ENCODE measurements at places on chromosomes 11 and 22.

DNA sequence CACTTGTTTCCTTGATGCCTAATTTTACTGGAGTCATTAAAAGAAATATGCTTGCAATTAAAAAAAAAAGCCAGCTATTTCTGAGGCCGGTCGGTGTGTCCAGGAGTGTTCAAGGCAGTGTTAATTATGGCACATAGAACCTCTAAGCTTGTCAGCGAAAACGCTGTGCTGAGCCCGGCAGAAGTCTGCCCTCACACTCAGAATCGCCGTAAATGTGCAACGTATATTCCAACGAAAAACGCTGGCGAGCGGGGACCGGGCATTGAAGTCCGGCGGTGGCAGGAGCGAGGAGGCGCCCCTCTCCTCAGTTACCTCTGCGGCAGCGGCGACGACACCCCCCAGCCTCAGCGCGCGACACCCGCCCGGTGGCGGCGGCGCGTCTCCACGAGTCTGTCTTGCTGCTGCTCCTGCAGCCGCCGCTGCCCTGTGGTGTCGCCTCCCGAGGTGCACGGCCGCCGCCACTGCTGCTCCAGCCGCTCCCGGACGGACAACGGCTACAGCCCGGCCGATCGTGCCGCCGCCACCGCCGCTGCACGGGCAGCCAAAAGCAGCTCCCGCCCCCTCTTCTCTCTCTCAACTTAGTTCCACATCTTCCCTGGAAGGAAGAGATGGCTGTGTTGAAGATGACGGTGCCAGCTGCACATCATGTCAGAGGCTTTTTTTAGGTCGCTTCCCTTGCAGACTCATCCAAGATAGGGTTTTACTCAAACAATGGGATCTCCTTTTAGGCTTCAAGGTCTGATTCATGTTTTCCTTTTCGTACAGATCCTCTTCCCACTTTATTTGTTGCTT lies 56.0 kb downstream of the JAM3 start:
- no peak for DNase-seq

- no peak for DNase-seq
Observed at GRCh38 chr11:123006860-123007542, 25.4 kb upstream of the BSX start.

- no peak for DNase-seq
Observed at GRCh38 chr11:64876835-64877341, 1.5 kb downstream of the EHD1 start.

- no peak for DNase-seq
Observed at GRCh38 chr11:36394926-36395325, 98.8 kb downstream of the PRR5L start.

DNA sequence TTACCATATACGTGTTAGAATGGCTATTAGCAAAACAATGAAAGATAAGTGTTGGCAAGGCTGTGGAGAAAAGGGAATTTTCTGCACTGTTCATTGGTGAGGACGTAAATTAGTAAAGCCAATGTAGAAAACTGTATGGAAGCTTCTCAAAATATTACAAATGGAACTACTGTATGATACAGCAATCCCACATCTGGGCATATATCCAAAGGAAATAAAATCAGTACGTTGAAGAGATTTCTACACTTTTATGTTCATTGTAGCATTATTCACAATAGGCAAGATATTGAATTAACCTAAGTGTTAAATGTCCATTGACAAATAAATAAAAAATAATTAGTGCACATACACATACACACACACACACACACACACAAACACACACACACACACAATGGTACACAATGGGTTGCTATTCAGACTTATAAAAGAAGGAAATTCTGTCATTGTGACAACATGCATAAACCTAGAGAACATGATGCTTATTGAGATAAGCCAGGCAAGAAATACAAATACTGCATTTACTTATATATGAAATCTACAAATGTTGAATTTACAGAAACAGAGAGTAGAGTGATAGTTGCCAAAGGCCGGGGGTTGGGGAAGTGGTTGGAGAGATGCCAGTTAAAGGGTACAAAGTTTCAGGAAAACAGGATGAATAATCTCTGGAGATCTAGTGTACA lies 565.8 kb upstream of the LRRC4C start:
- no peak for DNase-seq

DNA sequence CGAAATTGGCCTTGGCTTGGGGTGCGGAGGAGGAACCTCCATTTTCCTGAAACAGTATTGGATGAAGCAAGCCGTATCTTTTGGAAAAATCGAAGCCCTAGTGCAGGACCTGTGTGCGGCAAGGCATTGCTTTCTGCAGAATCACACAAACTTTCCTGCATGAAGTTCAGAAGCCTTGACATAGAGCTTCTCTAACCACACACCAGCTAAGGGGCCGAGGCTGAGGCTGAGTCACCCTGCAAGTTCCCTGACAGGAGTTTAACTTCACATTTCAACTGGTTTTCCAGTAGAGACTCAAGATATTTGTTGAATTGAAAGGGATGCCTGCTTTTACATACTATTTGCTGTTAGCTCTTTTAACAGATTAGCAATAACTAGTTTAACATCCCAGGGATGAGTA lies 67.8 kb downstream of the TCF20 start:
- DNase-seq = no peak

GRCh38 chr11:91199866-91200265 lies 977.0 kb upstream of the CHORDC1 start:
- DNase-seq = peak; percentile 24

- DNase-seq = no peak
Observed at GRCh38 chr11:135019899-135020298, 607.9 kb upstream of the B3GAT1 start.

GRCh38 chr22:36743011-36743410 lies 32.9 kb downstream of the IFT27 start:
- no peak for DNase-seq

GRCh38 chr11:100512475-100512874 lies 174.6 kb upstream of the ARHGAP42 start:
- DNase-seq = no peak

- DNase-seq = no peak
Observed at GRCh38 chr11:1206391-1207271, 16.2 kb upstream of the MUC5B start.

GRCh38 chr11:99884750-99885149 lies 802.3 kb upstream of the ARHGAP42 start:
- no peak for DNase-seq

DNA sequence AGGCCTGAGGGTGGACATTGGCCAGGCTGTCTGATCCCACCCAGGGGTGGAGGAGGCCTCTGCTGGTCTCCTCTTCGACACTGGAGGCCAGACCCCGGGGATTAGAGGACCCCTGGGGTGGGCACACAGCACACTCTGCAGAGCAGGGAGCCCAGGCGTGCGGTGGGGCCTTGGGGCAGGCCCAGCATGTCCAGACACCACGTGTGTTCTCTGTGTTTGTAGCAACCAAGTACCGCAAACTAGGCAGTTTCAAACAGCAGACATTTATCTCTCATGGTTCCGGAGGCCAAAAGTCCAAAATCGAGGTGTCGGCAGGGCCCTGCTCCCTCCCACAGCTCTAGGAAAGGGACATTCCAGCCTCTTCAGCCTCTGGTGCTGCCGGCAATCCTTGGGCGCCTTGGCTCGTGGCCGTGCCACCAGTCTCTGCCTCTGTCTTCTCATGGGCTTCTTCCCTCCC lies 1.5 kb downstream of the PANX2 start:
- no peak for DNase-seq

DNA sequence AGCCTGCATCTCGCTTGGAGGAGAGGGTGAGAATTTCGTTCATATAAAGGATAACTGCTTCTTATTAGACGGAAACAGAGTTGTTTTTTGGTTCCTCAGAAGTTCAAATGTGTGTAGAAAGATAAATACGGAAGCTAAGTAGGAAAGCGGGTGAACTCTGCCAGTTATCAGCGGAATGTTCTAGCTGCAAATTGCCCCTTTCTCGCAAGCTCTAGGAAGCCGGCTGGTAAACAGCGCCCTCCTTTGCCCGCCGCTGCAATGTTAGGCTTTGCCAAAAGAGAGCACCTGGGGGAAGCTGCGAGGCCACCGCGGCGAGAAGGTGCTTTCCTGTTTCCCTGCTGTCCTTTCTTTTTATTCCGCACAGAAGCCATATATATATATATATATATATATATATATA lies 67.0 kb downstream of the IGLL5 start:
- DNase-seq = no peak

- no peak for DNase-seq
Observed at GRCh38 chr11:105622016-105622415, 12.1 kb downstream of the GRIA4 start.

DNA sequence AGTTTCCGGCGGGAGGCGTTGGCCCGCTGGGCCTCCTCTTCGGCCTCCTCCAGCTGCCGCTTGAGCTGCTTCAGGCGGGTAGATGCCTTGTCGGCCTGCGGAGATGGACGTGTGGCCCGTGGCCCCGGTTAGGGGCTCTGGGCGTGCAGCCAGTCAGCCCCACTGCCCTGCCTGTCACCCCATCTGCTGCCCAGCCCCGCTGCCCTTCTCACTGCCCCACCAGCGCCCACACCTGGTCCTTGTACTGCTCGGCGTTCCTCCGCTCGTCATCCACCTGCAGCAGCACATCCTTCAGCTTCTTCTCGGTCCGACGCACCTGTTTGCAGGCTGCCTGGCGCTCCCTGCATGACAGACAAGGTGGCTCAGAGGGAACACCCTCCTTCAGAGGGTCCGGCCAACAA lies 31.2 kb downstream of the APOL1 start:
- no peak for DNase-seq

GRCh38 chr22:29272624-29273023 lies 4.6 kb downstream of the EWSR1 start:
- DNase-seq = no peak

- no peak for DNase-seq
Observed at GRCh38 chr22:32444068-32444467, 20.2 kb downstream of the BPIFC start.

DNA sequence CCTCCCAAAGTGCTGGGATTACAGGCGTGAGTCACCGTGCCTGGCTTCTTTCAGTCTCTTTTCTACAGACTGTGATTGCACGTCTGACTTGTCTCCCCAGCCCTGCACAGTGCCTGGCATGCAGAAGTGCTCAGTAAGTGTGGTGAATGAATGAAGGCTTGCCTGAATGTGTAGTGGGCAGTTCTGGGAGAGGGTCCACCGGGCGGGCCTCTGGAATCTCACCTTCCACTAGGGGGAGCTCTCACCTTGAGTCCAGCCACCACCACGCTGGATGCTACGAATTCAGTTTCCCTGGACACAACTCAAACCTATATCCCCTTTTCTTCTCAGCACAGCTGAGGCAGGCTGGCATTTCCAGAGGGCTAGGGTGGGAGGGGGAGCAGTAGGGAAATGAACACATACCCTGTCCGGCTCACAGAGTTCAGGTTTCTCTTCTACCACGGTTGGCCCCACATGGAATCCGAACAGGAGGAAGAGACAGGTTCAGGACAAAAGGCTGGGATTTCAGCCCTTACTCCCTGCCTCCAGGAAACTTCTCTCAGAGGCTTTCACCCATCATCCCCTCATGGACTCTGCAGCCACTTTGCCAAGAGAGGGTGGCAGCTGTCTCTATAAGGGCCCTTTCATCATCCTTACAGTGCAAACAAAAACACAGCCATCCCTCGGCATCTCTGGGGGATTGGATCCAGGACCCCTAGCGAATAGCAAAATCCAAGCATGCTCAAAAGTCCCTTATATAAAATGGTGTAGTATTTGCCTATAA lies 86.8 kb downstream of the NECTIN1 start:
- no peak for DNase-seq

DNA sequence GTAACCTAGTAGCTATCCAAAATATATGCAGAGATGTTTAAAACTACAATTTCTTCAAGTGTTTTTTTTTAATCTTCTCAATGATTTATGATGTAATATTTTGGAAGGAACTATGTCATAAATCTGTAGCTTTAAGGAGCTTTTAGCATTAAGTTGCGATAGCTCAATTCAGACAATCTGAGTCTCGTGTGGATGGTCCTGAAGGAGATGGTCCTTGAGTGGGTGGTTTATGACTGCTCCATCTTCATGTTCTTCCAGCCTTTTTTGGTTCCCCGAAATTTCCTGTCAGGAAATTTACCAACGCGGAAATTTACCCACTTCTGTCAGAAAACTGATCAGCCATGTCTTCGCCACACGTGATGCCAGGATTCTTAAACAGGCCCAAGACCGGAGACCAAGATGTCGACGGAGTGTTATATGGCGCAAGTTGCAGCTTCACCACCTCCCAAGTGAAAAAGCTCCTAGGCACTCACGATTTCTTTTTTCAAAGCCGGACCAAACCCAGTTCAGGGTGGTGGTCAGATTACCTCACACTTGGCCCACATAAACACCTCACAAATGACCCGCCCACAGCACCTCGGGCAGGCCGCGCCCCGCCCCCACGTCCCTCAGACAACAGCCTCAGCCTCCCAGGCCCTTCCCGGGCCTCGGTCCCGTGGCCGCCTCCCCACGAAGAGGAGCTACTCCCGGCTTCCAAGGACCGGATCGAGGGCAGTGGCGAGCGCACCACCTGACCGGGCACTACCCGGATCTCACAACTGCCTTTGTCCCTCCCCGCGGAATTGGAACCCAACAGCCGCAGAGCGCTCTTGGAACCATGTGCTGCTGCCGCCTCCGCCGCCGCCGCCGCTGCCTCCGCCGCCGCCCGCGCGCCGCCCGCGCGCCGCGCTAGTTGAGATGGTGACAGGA lies at the start of gene MORC2:
TSS of gene MORC2 (minus strand) at position 760 of the 909 bp plus-strand sequence. CDS start 885 bp downstream, outside the sequence.
- DNase-seq = peak; percentile 9

DNA sequence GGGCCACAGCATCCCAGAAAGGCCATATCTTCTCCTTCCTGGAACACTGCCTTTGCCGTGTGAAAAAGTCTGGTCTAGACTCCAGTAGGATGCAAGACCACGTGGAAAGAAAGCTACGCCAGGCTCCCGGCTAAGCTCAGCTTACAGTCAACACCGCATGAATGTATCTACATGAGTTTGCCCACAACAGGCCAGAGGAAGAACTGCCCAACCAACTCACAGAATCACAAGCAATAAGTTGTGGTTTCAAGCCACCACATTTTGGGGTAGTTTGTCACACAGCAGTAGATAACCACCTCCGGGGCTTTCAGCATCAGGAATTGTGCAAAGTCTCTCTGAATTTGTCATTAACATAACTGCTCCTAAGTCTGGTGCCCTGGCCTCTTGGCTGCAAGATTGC lies 27.3 kb downstream of the HSPA8 start:
- no peak for DNase-seq

DNA sequence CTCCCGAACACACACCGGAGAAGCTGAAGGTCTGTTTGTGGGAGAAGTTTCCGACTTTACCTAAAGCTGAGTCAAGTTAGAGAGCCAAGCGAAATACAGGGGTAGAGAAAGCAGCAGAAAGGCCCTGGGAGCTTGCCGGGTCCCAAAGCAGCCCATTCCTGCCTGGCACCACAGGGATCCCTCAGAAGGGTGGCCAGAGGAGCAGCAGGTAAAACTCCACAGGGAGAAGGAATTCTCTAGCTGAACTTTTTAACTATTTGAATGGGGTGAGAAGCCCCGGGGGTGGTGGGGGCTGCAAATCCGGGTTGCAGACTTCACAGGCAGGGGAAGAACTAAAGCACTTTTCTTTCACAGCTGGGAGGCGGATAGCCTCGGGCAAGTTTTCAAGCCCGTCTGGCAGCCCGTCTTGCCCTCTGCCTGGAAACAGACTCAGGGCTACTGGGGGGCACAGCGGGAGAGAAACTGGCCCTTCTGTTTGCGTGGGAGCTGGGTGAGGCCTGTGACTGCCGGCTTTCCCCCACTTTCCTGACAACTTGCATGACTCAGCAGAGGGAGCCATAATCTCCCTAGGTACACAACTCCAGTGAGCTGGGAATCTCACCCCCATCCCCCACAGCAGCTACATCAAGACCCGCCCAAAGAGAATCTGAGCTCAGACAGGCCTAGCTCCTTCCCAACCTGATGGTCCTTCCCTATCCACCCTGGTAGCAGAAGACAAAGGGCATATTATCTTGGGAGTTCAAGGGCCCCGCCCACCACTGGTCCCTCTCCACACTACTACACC lies 311.0 kb downstream of the SBF2 start:
- DNase-seq = no peak

Measured in fibroblast of the conjunctiva (primary cell).